ENCODE measurements at places on chromosomes 1 and 21.

- DNase-seq, result no peak
These were observed 6.1 kb downstream of the ATAD3A start for GRCh38 chr1:1517973-1518620.

- no peak for DNase-seq
These were observed 59.0 kb downstream of the HUNK start for GRCh38 chr21:31931644-31932469.

- no peak for DNase-seq
These were observed 27.7 kb downstream of the PPP1R12B start for GRCh38 chr1:202376247-202376646.

- no peak for DNase-seq
These were observed 21.0 kb downstream of the NKAIN1 start for GRCh38 chr1:31218705-31219104.
